Breast epithelium (tissue), 4 donors: ENCODE measurements at places on chromosomes 3 and 15.
A peak's percentile ranks its signal among the peaks of the same experiment; 100 is the strongest.

DNA sequence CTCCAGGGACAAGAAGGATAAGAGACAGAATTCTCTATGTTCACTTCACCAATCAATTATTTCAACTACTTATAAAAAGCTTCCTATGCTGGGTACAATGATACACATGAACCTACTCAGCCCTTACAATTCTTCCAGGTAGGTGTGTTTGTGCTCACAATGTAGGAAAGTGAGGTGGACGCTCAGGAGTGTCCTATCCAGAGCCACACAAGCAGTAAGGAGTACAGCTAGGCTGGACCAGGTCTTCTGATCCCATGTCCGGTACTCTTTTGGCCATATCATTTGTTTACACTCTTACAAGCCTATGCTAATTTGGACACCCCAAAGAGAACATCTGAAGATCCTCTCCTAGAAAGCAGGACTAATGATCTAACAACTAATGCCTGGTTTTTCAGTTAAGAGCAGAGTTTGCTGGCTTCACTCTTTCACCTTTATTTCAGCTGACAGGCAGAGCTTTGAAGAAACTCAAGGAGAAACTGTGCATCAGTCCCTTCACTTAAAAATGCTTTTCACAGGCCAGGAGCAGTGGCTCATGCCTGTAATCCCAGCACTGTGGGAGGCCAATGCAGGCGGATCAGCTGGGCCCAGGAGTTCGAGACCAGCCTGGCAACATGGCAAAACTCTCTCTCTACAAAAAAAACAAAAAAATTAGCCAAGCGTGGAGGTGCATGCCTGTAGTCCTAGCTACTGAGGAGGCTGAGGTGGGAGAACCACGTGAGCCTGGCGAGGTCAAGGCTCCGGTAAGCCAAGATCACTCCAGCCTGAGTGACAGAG is 27.5 kb downstream of the IGF2BP2 start:
- no peak overlapping the region for H3K4me3 ChIP-seq
- H3K4me1 ChIP-seq: no peaks in the 10 kb centered on the region
- no peaks in the 10 kb centered on the region for H3K27me3 ChIP-seq
- DNase-seq: no peak
- peak overlapping the region; percentile 74 for H3K27ac ChIP-seq
- H3K36me3 ChIP-seq: no peaks in the 10 kb centered on the region

- H3K36me3 ChIP-seq: no peaks in the 10 kb centered on the region
- H3K27ac ChIP-seq: no peak overlapping the region
- H3K4me1 ChIP-seq: no peaks in the 10 kb centered on the region
- H3K27me3 ChIP-seq: no peaks in the 10 kb centered on the region
- H3K4me3 ChIP-seq: peak overlapping the region; percentile 40
Measured at GRCh38 chr3:171028779-171029232, 2.3 kb upstream of the SLC2A2 start.

- no peaks in the 10 kb centered on the region for H3K27me3 ChIP-seq
- no peaks in the 10 kb centered on the region for H3K4me1 ChIP-seq
- no peak overlapping the region for H3K27ac ChIP-seq
- no peak overlapping the region for H3K4me3 ChIP-seq
- no peak for DNase-seq
Measured at GRCh38 chr3:278300-279064, 81.9 kb downstream of the CHL1 start.

- H3K4me1 ChIP-seq: no peaks in the 10 kb centered on the region
- no peaks in the 10 kb centered on the region for H3K36me3 ChIP-seq
- no peak overlapping the region for H3K4me3 ChIP-seq
Measured at GRCh38 chr15:87736891-87737389, 519.6 kb downstream of the NTRK3 start.

DNA sequence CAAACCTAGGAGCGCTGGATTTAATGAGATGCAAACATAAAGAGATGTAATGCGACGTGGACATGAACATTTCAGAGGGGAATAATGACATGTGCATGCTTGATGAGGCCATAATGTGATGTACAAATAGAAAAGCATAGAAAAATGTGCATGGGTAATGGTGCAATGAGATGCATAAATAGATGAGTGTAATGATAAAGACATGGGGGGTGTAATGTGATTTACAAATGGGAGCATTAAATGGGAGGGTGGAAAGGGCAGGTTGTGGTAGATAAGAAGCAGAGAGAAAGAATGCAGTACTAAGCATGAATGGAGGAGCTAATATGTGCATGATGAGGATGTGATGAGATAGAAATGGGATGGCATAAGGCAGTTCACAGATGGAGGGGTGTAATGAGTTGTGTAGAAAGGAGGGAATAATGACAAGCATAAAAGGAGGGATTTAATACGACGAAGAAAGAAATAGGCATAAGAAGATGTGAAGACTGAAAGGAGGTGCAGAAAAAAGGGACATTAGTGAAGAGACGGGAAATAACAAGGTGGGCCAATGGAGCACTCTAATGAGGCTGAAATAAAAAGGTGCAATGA is 137.5 kb upstream of the CCNL1 start:
- no peaks in the 10 kb centered on the region for H3K4me1 ChIP-seq
- H3K4me3 ChIP-seq: no peak overlapping the region
- no peaks in the 10 kb centered on the region for H3K27me3 ChIP-seq

- peak overlapping the region; percentile 43 for H3K4me3 ChIP-seq
- H3K27me3 ChIP-seq: no peaks in the 10 kb centered on the region
- no peak for DNase-seq
- H3K36me3 ChIP-seq: no peaks in the 10 kb centered on the region
Measured at GRCh38 chr3:15795651-15796308, 2.0 kb downstream of the ANKRD28 start.

DNA sequence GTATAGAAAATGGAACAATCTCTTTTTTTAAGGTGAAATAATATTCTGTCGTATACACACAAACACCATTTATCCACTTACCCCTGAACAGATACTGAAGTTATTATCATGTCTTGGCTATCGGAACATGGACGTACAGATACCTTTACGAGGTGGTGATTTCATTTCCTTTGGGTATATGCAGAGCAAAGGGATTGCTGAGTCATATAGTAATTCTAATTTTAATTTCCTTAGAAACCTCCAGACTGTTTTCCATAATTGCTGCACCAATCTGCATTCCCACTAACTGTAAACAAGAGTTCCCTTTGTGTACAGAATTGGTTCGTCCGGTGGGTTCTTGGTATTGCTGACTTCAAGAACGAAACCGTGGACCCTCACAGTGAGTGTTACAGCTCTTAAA is 179.4 kb downstream of the SHOX2 start:
- H3K27ac ChIP-seq: no peak overlapping the region
- no peaks in the 10 kb centered on the region for H3K36me3 ChIP-seq
- no peak for DNase-seq

GRCh38 chr3:67018105-67018788 is 20.1 kb downstream of the KBTBD8 start:
- DNase-seq: no peak

GRCh38 chr3:196544491-196544992 is 23.8 kb downstream of the WDR53 start:
- no peaks in the 10 kb centered on the region for H3K27me3 ChIP-seq
- H3K27ac ChIP-seq: no peak overlapping the region
- no peak for DNase-seq
- no peaks in the 10 kb centered on the region for H3K36me3 ChIP-seq
- H3K4me3 ChIP-seq: no peak overlapping the region

GRCh38 chr3:162538491-162538890 is 1041.9 kb downstream of the OTOL1 start:
- H3K27ac ChIP-seq: no peak overlapping the region
- no peak overlapping the region for H3K4me3 ChIP-seq
- no peaks in the 10 kb centered on the region for H3K4me1 ChIP-seq
- DNase-seq: no peak
- H3K36me3 ChIP-seq: no peaks in the 10 kb centered on the region
- no peaks in the 10 kb centered on the region for H3K27me3 ChIP-seq

DNA sequence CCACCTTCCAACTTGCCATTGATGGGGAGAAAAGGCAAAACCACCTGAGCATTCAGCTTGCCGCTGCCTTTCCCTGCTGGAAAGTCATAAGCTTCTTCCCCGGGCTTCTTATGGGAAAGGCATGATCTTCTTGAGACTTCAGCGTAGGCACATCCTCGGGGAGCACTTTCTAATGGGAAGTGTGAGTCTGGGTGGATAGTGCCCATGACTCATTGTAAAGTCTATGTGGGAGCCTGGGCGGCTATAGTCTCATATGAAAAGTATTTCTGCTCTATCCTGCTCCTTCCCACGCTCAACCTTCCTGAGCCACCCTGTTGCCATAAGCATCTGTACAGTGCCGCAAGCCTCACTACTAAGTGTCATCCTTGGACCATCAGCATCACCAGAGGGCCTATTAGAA is 309.9 kb upstream of the THBS1 start:
- no peaks in the 10 kb centered on the region for H3K4me1 ChIP-seq
- H3K36me3 ChIP-seq: no peaks in the 10 kb centered on the region
- H3K4me3 ChIP-seq: no peak overlapping the region
- no peak overlapping the region for H3K27ac ChIP-seq
- no peaks in the 10 kb centered on the region for H3K27me3 ChIP-seq

- no peak overlapping the region for H3K4me3 ChIP-seq
- no peak overlapping the region for H3K27ac ChIP-seq
- no peaks in the 10 kb centered on the region for H3K36me3 ChIP-seq
- no peaks in the 10 kb centered on the region for H3K4me1 ChIP-seq
- no peak for DNase-seq
Measured at GRCh38 chr3:152183473-152183872, 85.3 kb upstream of the MBNL1 start.

GRCh38 chr3:154250291-154250690 is 74.0 kb downstream of the DHX36 start:
- no peaks in the 10 kb centered on the region for H3K36me3 ChIP-seq
- no peak overlapping the region for H3K4me3 ChIP-seq
- no peaks in the 10 kb centered on the region for H3K4me1 ChIP-seq
- H3K27ac ChIP-seq: no peak overlapping the region
- no peaks in the 10 kb centered on the region for H3K27me3 ChIP-seq
- no peak for DNase-seq

DNA sequence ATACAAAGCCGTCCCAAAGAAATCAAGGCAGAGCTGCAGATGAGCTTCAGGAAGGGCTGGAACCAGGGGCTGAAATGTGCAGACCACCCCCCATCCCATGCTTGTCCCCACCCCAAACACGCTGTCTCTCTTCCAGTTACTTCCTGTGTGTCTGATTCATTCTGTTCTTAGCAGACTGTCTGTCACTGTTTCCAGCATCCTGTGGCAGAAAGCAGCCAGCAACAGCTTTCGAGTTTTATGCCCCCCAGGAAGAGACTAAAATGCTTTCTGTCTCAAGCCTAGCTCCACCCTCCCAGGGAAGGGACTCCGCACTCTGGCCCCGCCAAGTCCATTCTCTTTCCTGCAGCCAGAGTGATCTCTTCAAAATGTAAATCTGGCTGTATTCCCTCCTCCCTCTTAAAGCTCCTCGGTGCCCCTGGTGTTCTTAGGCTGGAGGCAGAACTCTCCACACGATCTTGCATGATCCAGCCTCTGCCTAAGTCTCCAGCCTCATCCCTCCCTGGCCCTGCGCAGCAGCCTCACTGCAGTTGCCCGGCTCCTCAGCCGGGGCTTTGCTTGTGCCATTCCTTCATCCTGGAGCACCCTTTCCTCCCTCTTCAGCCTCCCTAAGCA is 41.5 kb downstream of the HRH1 start:
- H3K36me3 ChIP-seq: no peaks in the 10 kb centered on the region
- H3K4me3 ChIP-seq: no peak overlapping the region
- no peaks in the 10 kb centered on the region for H3K4me1 ChIP-seq
- no peaks in the 10 kb centered on the region for H3K27me3 ChIP-seq
- H3K27ac ChIP-seq: peak overlapping the region; percentile 15
- DNase-seq: no peak

- H3K4me1 ChIP-seq: no peaks in the 10 kb centered on the region
- H3K4me3 ChIP-seq: no peak overlapping the region
- no peaks in the 10 kb centered on the region for H3K36me3 ChIP-seq
- H3K27me3 ChIP-seq: peaks cover 15% of the 10 kb centered on the region
Measured at GRCh38 chr15:29139540-29140459, 129.8 kb downstream of the NSMCE3 start.

- no peak overlapping the region for H3K27ac ChIP-seq
- H3K27me3 ChIP-seq: no peaks in the 10 kb centered on the region
- H3K4me3 ChIP-seq: no peak overlapping the region
- H3K36me3 ChIP-seq: no peaks in the 10 kb centered on the region
- H3K4me1 ChIP-seq: peaks cover 37% of the 10 kb centered on the region
Measured at GRCh38 chr3:13018043-13018451, 55.2 kb downstream of the IQSEC1 start.

DNA sequence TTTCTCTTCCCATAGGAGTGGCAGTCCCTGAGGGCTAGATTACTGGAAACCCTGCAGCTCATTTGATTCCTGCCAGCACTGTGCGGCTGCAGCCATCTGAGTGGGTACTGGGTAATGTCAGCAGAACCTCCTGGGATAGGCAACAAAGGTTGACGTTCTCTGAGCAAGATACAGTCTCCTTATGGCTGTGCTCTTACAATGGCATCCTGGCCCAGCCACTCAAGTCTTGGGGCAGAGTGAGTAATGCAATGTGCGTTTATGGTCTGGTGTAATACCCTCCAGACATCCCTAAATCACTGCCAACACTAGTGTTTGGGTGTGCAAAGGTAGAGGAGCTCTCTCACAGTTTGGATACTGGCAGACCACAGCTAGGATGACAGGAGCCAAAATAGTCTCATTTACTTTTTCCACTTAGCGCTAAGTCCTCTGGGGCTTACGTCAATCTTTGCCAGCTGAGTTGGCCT is 775.8 kb downstream of the ZNF385D start:
- no peaks in the 10 kb centered on the region for H3K27me3 ChIP-seq
- H3K4me1 ChIP-seq: no peaks in the 10 kb centered on the region
- no peaks in the 10 kb centered on the region for H3K36me3 ChIP-seq
- DNase-seq: no peak

GRCh38 chr3:8777978-8778267 is 8.5 kb upstream of the OXTR start:
- no peak overlapping the region for H3K4me3 ChIP-seq
- no peaks in the 10 kb centered on the region for H3K36me3 ChIP-seq
- no peaks in the 10 kb centered on the region for H3K4me1 ChIP-seq

DNA sequence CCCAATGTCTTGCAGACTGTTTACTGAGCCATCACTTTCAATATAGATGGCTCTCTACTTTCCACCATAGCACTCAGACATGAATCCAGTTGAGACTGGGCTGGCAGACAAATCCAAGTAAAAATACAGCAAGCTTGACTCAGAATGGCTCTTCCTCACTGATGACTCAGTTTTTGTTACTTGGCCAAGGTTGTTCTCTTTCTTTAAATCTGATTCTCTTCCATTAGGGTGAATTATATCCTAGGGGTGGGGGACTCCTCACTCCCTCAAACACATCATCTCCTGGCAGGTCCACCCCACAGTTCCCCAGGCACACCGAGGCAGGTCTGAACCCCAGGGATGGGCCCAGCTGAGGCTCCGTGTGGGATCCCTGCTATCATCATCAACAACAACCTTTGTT is 157.9 kb downstream of the MEX3B start:
- H3K36me3 ChIP-seq: no peaks in the 10 kb centered on the region
- no peak overlapping the region for H3K4me3 ChIP-seq
- no peaks in the 10 kb centered on the region for H3K27me3 ChIP-seq
- H3K27ac ChIP-seq: peak overlapping the region; percentile 39

GRCh38 chr3:86047161-86047560 is 943.8 kb downstream of the VGLL3 start:
- H3K27me3 ChIP-seq: no peaks in the 10 kb centered on the region
- H3K4me1 ChIP-seq: no peaks in the 10 kb centered on the region
- no peak overlapping the region for H3K27ac ChIP-seq
- no peak for DNase-seq
- H3K36me3 ChIP-seq: no peaks in the 10 kb centered on the region
- H3K4me3 ChIP-seq: no peak overlapping the region

GRCh38 chr15:28955160-28955992 is 69.6 kb downstream of the APBA2 start:
- no peak overlapping the region for H3K27ac ChIP-seq
- no peak overlapping the region for H3K4me3 ChIP-seq
- no peaks in the 10 kb centered on the region for H3K27me3 ChIP-seq
- no peak for DNase-seq
